Urinary bladder (tissue), 4 donors: ENCODE measurements at places on chromosomes 7 and 10. TPM values are rescaled to one million over a fixed set of nuclear protein-coding genes. Genes with fewer than 3 reads are reported as not detected.

Gene ADRA2A
- 3.6 TPM for total RNA-seq

Gene NDUFB2
- total RNA-seq = 90.2 TPM

Gene PIP
- total RNA-seq = not detected

Gene TSPAN13
- total RNA-seq = 26.2 TPM

Gene TAS2R5
- total RNA-seq = 6.5 TPM

Gene MSMB
- not detected for total RNA-seq

Gene DGKI
- 13.3 TPM for total RNA-seq

Gene VWA2
- 4.6 TPM for total RNA-seq

Gene SLC35G1
- 4.9 TPM for total RNA-seq

Gene EBLN1
- not detected for total RNA-seq

Gene CHPF2
- 25.2 TPM for total RNA-seq

Gene HECW1
- 0.16 TPM for total RNA-seq

Gene TMEM270
- total RNA-seq = not detected

Gene TCAF2
- 3.1 TPM for total RNA-seq

Gene NCF1
- total RNA-seq = 0.37 TPM

Gene TUBB8
- total RNA-seq = not detected

Gene HSPA12A
- total RNA-seq = 24.4 TPM

Gene SEMA3E
- 24.3 TPM for total RNA-seq

Gene CTNNA3
- total RNA-seq = 26.1 TPM

Gene RPEL1
- total RNA-seq = not detected

Gene DOCK4
- 46.5 TPM for total RNA-seq

Gene METTL27
- total RNA-seq = 2.9 TPM

Gene ETV1
- total RNA-seq = 34.1 TPM

Gene RSPH10B
- not detected for total RNA-seq

Gene INTS15
- total RNA-seq = 11.6 TPM

Gene FZD8
- 8.2 TPM for total RNA-seq

Gene SFRP5
- total RNA-seq = 1.1 TPM

Gene ZPBP
- total RNA-seq = 0.21 TPM
